ENCODE measurements at places on chromosomes 2 and 18.

DNA sequence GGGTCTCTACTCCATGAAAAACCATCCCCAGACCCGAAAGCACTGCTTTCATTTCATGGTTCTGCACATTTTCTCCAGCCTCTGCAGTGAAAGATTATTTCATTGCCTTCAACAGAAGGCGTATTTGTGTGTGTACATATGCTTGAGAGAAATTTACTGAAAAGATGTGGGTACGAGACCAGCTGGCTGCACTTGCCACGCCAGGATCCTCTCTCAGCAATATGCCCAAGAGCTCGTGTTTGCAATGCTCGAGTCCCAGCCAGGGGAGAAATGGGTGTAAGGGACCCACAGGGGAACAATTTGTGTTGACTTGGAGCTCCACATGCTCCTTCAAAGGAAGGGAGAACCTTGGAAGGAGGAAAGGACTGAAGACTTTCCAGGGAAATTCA lies 37.3 kb downstream of the TMEM177 start:
- no peak for DNase-seq

DNA sequence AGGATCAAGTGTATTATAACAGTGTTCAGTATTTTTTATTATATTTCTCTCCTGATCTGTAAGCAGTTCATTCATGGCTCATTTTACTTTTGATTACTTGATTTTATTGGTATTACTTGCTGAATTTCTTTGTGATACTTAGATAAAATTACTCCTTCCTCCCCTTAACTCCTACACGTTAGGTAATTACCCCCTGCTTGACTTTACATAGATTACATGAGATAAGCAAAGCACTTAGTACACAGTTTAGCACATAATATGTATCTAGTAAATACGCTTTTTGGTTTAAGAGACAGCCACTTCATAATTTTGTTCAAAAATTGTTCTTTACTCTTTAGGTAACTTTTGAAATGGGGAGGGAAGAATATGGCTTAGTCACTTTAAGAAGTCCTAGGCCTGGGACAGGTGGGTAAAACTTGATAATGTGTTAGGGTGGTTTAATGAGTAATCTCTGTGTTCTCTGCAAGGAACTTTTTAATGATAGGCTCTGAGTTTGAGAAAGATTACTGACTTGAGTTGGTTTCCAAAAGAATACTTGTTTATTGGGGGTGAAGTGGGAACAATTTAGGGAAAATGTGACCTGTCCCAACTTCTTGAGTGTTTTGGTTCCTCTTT lies 80.9 kb downstream of the NCOA1 start:
- no peak for DNase-seq

GRCh38 chr18:47915229-47915628 lies 15.2 kb downstream of the SMAD2 start:
- DNase-seq = no peak

DNA sequence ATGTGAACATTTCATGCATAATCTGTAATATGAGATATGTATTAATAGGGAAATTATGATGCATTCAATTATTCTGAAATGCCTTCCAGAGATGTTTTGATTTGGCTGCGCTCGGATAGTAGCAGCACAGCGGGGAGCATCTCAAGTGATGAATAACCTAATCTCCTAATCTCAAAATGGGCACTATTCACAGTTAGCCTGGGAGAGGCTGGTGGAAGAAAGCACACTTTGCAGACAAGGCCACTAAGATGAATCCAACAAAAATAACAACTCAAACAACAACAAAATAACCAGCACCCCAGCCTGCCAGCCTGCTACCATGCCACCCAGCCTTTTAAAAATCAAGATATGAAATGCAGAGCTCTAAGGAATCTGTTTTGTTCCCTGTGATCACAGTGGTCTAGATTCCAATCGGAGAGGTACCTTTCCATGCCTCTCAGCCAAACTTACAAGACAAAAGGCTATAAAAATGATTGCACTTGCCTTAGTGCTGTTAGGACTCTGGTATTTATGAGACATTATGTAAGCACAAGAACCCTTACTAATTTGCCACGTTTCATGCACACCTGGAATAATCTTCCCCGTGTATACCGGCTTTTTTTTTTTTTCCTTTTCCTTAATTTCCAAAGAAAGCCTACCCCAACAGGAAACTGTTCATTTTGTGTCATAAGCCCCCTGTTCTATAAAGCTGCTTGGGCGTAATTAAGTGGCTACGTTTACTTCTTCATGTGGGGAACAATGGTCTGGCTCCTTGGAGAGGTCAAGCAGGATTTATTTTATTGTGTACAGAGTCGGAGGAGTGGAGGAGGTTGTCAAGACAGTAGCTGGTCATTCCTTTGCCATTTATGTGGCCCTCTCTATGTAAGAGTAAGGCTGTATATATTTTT lies 526.9 kb upstream of the FANCL start:
- no peak for DNase-seq

- DNase-seq = no peak
Measured at GRCh38 chr2:203534621-203535077, 452 bp downstream of the RAPH1 start.
